ENCODE measurements at places on chromosomes 7 and 10.

- DNase-seq = no peak
Observed at GRCh38 chr10:77380191-77380590, 257.4 kb downstream of the KCNMA1 start.

- DNase-seq = no peak
Observed at GRCh38 chr7:147833970-147834369, 756.6 kb upstream of the C7orf33 start.

DNA sequence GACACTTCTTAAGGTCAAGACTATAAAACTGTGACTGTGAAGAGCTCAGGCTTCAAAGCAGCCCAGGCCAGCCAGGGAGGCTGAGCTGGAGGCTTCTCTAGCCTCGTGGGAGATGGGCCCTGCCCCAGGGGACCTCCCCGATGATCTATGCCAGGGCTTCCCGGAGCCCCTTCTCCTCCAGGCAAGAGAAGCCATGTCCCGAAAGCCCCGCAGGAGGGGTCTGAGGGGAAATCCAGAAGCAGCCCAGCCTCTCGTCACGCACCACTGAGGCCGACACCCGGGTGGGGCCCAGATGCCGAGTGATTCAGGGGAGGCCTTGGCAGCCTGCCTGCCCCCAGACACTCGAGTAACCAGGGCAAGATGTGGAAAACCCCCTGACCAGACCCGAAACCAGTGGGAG is 63.7 kb downstream of the PROSER2 start:
- no peak for DNase-seq

DNA sequence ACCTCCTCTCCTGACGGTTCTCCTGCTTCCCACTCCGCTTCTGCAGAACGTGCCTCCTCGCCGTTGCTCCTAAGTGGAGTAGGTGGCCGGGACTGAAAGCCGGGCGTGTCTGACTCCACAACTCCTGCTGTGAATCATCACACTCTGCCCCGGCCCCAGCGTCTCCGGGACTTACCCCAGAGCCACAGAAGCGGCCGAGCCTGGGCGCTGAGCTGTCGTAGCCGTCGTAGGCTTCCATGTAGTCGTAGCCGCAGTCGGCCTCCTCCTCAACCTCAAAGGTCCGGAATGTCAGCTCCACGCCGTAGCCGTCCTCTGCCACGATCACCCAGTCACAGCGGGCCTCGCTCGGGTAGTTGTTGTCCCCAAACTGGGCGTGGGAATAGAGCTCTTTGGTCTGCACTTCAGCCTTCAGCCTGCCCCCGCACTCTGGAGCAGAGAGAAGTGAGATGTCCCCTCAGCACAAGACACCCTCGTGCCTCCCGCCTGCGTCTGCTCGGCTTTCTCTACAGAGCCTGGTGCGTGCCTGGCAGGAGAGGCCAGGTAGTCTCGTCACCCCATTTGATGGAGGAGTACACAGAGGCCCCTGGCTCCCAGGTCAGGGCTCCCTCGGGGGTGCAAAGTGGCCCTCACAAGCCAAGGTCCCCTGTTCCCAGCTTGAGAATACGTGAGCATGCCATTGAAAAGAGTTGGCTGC is 11.2 kb upstream of the OPALIN start:
- DNase-seq = no peak

GRCh38 chr10:71916827-71917226 is 47.4 kb upstream of the CHST3 start:
- no peak for DNase-seq

DNA sequence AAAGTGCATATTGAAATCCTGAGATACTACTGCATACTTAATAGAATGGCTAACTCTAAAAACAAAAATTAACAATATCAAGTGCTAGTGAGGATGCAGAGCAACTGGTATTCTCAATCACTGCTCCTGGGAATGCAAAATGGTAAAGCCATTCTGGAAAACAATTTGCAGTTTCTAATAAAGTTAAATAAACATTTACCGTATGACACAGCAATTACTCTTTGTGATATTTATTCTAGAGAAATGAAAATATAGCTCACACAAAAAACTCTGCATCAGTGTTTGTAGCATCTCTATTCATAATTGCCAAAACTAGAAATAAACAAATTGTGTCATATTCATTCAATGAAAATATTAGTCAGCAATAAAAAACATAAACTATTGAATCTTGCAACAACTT is 255.0 kb upstream of the DKK1 start:
- DNase-seq = no peak

- no peak for DNase-seq
Observed at GRCh38 chr10:130547368-130547767, 411.2 kb downstream of the GLRX3 start.

DNA sequence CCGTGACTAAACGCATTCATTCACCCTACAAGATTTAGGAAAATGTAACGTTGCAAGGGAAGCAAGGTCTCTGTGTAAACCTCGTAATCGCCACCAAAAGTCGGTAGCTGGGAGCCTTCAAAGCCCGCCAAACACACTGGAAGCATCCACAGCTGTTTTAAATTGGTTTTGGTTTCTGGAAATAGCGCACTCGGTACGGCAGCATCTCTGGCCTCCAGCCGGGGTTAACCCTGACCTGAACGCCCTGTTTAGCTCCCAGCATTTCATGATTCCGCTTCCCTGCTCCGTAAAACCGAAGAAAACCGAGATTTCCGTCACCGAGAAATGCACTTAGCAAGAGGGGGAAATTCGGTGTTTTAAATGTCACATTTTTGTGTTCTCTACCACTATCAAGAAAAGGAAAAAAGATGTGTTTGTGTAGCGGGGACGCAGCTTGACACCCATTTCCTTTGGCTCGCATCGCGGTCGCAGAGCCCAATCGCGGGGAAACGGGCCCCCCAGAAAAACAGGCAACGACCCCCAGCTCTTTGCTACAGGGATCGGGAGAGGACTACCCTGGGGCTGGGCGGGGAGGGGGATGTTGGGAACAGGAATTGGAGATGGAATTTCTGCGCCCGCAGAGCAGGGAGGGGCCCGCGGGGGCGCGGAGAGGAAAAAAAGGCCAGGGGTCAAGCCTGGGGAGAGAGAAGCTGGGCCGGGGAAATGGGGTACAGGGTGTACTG is 646 bp downstream of the SGCE start:
- no peak for DNase-seq

GRCh38 chr7:69782917-69783684 is 184.8 kb downstream of the AUTS2 start:
- no peak for DNase-seq

DNA sequence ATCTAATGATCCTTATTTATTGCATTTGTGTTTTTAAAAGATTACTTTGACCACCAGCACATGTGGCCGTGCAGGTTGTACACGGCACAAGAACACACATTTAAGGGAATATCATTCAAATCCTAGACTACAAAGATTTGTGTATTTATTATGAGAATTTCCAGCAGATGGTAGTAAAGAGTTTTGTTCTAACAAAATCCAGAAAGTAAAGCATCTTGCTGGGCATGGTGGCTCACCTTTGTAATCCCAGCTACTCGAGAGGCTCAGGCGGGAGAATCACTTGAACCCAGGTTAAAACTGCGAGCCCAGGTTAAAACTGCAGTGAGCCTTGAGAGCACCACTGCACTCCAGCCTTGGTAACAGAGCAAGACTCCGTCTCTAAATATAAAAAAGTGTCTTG is 31.5 kb downstream of the MACROH2A2 start:
- no peak for DNase-seq

- DNase-seq = no peak
Observed at GRCh38 chr7:26349005-26349915, 57.6 kb downstream of the SNX10 start.

DNA sequence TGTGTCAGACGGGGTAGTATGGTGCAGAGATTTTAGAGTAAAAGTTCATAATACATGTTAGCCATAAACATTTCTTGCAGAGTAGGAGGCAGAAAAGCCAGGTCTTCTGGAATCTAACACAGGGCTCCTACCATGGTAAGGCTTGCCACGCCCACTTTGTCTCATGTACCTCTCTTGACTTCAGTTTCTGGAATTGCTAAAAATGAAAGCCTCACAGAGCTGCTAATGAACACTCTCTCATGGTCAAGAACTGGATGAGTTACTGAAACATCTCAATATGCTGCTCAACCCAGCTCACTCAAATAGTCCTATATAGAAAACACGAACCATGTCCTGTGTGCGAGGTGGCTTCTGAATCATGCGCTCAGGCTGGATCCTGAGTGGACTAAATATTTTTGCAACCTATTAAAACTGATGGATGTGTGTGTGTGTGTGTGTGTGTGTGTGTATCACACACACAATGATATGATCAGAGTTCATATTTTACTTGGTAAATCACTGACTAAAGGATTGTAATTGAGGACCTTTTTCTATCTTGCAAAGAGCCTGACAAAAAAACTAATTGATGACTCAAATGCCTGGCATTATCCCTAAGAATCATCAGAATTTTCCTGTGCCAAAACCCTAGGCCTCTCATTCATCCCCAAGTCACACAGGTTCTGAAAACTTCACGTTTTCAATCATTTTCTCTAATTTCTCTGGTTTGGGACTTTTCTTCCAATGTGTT is 1306.6 kb downstream of the XPNPEP1 start:
- DNase-seq = no peak

DNA sequence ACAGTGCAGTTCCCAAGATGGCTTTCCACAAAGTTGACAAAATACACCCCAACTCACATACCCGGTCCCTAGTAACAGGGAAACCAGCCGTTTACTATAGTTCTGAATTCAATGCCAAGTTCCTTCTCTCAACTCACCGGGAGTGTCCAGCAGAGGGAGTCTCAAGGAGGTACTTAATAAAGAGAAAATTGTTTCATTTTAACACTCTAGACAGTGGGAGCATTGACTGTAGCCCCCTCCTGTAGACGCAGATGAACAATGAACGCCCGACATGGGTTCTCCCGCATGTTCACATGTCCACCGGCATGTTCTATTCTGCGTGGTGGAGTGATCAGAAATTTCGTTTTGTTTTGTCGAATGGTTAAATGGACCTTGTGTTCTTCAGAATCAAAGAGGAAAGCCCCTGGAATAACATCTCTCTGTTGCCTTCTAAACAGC is 1.9 kb downstream of the HIPK2 start:
- DNase-seq = no peak

DNA sequence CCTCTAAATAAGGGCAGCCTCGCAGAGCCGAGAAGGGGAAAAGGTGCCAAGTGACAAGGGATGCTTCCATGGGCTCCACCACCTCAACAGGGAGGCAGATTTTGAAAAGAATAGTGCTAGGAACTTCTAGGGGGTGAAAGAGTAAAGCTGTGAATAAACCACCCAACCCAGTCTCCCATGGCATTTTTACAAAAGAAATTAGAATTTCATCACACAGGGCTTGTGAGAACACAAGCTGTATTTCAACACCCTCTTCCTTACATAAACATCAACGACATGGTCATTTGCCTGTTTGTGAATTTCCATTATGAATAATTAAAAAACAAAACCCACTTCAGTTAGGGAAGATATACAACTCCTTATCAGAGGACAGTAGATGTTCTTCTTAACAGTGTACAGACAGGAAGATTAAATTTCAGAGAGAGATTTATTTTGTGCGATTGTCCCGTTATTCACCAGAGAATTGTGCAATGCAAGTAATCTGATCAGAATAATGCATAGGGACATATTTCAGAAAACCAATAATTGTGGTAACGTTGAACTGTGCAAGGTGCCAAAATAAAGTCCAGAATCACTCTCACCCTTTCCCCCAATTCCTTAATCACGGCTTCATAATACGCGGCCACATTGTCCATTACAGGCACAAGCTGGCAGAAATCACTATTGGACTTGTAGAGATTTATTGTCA is 207.8 kb upstream of the MGMT start:
- no peak for DNase-seq

- DNase-seq = no peak
Observed at GRCh38 chr7:35584990-35585389, 109.9 kb downstream of the HERPUD2 start.

DNA sequence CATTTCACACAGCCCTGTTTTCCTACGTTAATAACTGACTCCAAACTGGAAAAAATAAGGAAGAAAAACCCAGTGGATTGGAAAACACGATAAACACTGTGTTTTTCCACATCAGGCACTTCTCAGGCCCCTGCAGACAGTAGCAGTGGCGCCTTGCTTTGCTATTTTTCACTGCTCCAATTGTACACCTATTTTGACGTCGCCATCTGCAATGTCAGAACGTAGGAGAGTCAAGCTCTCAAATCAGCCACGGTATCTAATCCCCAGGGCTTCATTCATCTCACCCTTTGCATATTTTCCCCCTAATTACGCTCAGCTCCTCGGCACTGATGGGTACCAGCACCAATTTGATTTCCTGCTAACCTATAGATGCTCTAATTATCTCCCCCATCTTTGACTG is 338.1 kb upstream of the GALNT17 start:
- no peak for DNase-seq

- DNase-seq = no peak
Observed at GRCh38 chr10:89332123-89332633, 4.4 kb downstream of the IFIT3 start.

Data from bone marrow (tissue), 2 donors.